Activated B cell treated with CpG ODN at 0.5 μM for 24 hours (primary cell): ENCODE measurements at places on chromosomes 16 and 17. TPM values are rescaled to one million over a fixed set of nuclear protein-coding genes. Genes with fewer than 3 reads are reported as not detected.

Gene DPEP1
- total RNA-seq = not detected in 2 replicates

Gene MYH13
- total RNA-seq = not detected in 2 replicates

- DNase-seq = no peak
Measured at GRCh38 chr17:80790021-80790765, 201.4 kb upstream of the CHMP6 start.

Gene GAN
- 5.1 and 8.6 TPM in 2 replicates for total RNA-seq

- DNase-seq = no peak
Measured at GRCh38 chr16:8530752-8531384, 59.4 kb downstream of the TMEM114 start.

DNA sequence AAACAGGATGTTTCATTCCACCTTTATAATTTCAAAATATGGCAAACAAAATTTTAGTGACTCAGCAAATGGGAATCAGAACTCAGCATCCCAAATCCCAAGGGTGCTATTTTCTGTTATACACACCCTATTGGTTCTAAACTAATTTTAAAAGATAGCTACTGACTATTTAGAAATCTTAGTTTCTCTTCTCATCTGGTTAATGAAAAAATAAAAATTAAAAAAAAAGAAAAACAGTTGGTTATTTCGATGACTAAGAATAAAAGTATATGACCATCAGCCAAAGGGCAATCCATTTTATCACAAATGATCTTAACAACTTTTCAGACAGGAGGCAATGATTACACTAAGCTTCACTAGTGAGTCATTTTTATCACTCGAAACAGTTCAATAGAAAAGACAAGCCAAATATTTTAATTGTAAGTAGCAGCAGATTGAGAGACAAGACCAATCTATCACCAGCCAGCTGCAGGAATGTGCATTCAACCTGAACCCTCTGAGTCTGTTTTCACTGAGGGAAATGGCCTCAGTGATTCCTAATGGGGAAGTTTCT is 15.2 kb downstream of the PHLPP2 start:
- no peak for DNase-seq

Gene MAP2K4
- 32.5 and 32.9 TPM in 2 replicates for total RNA-seq

Gene PYY
- not detected in 2 replicates for total RNA-seq

DNA sequence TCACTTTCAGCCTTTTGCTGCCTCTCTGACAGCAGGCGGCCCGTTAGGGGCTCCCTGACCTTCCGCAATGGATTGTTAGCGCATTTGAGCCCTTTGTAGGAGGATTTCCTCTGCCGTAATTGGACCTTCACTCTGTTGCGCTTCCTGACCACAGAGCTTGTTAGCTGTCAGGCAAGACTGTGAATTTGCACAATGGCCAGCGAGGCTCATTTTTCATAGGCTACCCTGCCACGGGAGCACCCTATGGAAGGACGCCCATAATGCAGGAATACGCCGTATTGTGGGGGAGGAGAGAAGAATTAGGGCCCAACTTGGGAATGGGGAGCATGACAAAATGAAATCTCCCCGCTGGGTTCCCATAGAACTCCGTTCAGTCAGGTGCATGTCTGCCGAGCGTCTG is 205.2 kb upstream of the NLRP1 start:
- no peak for DNase-seq

Gene TUBG1
- 25.0 and 26.8 TPM in 2 replicates for total RNA-seq

DNA sequence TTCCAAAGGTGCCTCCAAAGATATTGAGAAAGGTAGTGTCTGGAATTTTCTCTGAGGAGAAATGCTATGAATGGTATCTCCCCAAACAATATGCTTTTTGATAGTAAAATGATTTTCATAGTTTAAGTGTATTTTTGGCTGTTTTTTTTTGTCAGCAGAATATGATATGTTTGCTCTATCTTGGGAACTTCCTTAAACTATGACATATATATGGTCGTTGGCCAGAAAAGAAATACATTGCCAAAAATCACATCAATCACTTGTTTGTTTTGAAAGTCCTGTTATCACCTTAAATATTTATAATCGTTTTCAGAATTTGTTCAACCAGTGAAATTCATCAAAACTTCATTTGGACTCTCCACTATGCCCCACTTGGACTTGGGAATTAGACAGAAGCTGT is 816.9 kb downstream of the CDH11 start:
- DNase-seq = no peak
